ENCODE measurements at places on chromosomes 2 and 18.

DNA sequence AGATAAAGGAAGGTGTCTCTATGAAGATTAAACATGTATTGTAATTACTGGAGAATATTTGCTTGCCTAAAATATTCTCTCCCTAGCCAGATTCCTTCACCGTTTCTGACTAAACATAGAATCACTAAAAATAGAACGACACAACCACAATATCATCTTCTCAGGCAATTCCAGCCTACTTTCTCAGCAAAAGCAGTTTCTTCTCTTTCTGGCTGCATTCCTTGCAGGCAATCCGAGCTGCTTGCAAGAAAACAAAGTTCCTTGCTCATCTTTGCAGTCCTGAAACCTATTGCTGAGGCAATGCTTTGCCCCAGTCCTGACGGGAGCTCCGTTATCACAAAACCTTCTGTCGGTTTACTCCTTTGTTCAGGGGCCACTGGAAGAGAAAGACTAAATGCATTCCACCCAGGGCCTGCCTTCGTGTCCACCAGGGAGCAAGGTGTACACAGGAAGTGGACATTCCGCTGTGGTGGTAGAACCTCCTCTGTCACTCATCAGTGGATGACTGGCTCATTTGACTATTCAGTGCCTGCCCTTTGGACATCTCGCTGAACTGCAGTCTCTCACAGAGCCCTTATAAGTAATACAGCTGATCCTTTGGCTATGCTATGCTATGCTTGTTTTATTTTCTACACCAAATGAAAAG is 239.2 kb upstream of the DOK6 start:
- no peak for DNase-seq

DNA sequence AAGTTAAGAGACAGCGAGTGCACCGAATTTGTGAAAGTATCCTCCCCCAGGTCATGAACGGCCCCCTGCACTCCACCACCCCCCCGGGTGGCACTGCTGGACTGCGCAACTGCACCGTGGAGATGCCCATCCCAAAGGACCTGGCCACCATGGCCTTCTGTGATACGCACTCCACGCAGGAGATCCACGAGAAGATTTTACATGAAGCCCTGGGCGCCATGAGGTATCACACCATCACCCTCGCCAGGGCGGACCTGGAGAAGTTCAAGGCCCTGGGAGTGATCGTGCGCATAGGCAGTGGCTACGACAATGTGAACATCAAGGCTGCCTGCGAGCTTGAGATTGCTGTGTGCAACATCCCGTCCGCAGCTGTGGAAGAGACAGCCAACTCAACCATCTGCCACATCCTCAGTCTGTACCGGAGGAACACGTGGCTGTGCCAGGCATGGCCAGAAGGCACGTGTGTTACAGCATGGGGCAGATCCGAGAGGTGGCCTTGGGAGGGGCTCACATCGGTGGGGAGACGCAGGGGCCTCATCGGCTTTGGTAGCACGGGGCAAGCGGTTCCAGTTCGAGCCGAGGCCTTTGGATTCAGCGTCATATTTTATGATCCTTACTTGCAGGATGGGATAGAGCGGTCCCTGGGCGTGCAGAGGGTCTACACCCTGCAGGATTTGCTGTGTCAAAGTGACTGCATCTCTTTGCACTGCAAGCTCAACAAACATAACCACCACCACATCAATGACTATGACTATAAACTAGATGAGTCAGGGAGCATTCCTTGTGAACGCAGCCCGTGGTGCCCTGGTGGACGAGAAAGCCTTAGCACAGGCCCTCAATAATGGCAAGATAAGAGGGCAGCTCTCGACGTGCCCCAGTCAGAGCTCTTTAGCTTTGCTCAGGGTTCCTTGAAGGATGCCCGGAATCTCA is 290.8 kb upstream of the MC4R start:
- no peak for DNase-seq

DNA sequence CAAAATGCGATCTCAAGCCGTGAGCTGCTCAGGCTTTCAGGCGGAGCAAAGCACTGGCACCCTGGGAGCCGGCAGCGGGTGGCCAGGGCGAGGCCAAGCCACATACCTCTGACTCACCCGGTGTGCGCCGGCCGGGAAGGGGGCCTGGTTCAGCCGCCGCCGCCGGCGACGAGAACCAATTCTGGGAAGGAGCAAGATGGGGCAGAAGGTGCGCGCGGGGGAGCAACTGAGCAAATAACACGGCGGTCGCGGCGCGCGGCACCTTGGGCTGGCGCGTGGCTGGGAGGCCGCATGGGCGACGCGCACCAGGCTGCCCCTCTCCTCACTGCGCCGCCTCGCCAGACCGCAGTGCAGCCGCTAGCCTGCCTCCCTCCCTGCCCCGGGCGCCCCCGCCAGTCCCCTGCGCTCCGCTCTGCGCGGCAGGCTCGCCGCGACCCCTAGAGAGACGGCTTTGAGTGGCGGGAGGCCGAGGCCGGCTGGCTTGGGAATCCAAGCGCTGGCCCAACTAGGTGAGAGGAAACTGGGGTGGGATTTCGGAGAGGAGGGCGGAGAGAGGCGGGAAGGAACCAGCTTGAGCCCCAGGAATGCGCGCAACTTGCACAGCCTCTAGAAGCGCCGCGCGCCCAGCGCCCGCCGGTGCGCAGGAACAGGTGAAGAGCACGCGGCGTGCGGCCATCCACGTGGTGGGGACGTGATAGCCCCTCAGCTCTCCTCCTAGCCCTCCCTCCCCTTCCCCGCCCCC is 3.2 kb downstream of the NRP2 start:
- no peak for DNase-seq

GRCh38 chr2:218830526-218831306 is 887 bp downstream of the PRKAG3 start:
- no peak for DNase-seq

DNA sequence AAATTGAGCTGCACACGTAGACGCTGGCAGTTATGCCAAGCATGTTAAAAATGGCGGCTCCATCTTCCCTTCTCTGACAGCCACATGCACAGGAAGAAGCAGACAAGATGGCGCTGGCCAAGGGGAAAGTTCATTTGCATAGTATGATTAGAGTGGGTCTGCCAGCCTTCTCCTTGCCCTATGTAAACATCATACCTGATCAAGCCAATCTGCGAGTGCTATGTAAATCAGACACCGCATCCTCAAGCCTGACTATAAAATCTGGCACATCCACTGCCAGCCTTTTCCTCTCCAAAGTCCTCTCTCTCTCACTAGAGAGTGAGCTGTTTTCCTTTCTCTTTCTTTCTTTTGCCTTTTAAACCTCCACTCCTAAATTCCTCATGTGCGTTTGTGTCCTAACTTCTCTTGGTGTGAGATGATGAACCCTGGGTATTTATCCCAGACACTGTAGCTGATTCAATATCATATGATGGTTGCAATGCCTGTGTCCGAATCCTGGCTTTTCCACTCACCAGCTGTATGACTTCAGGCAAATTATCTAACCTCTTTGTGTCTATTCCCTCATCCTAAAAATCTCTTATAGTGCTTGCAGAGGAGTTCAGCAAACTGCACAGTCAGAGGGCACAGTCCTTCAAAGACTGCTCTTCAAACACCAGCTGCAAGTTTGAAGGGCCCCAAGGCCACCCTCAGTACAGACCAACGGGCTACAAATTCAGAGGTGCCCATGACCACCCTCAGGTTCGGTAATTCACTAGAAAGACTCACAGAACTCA is 39.3 kb upstream of the ITSN2 start:
- no peak for DNase-seq

GRCh38 chr2:22981785-22982184 is 403.2 kb upstream of the KLHL29 start:
- DNase-seq: no peak
